Hindlimb muscle (tissue), 1 donor: ENCODE measurements at places on chromosomes 11 and 22. TPM values are rescaled to one million over a fixed set of nuclear protein-coding genes. Genes with fewer than 3 reads are reported as not detected.

GRCh38 chr11:62491571-62492329 is 54.9 kb downstream of the AHNAK start:
- no peak for DNase-seq

GRCh38 chr22:46730568-46731245 is 7.3 kb downstream of the CERK start:
- DNase-seq: no peak

GRCh38 chr11:122709039-122709760 is 53.7 kb downstream of the UBASH3B start:
- DNase-seq: no peak

DNA sequence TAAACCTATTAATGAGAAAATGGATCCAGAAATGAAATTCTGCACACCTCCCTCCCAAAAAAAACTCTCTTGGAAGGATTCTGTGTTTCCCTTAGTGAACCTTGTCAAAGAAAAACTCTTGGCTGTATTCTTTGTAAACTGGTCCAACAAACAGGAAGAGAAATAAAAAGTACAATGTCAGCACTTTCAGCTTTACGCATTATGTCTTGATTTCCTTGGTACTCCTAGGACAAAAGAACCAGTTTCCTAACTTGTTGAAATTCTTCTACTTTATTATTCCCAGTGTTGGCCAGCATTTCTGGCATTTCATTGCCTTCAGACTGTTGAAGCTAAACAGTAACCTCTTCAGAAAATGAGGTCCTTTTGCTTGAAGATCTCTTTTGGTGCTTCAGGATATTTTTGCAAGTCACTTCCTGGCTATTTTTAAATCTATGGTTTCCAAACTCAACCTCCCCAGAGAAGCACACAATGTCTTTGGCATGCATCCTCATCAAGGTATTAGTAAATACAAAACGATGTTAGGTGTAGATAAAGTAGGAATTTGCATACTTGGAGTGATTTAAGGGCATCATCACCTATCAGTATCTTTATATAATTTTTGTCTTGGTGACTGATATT is 342.7 kb downstream of the AASDHPPT start:
- DNase-seq: no peak

DNA sequence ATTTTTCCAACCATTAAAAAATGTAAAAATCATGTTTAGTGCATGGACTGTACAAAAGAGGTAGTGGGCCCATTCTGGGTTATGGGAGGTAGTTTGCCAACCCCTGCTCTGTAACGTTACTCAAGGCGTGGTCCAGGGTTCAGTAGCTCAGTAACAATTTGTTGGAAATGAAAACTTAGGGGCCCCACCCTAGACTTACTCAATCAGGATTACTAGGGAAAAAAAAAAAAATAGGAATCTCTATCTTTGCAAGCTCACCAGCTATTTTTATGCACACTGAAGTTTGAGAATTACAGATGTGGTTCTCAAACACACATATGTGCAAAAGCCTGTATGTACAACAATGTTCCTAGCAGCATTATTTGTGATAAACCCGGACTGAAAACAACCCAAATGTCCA is 17.3 kb upstream of the LMO2 start:
- no peak for DNase-seq

DNA sequence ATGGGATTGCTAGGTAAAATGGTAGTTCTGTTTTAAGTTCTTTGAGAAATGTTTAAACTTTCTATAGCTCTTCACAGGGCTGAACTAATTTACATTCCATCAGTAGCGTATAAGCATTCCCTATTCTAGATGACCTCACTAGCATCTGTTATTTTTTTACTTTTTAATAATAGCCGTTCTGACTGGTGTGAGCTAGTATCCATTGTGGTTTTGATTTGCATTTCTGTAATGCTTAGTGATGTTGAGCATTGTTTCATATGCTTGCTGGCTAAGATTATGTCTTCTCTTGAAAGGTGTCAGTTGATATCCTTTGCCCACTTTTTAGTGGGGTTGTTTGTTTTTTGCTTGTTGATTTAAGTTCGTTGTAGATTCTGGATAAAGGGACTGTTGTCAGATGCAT is 35.9 kb downstream of the MMP27 start:
- no peak for DNase-seq

GRCh38 chr22:49205483-49205800 is 622.2 kb downstream of the BRD1 start:
- no peak for DNase-seq

DNA sequence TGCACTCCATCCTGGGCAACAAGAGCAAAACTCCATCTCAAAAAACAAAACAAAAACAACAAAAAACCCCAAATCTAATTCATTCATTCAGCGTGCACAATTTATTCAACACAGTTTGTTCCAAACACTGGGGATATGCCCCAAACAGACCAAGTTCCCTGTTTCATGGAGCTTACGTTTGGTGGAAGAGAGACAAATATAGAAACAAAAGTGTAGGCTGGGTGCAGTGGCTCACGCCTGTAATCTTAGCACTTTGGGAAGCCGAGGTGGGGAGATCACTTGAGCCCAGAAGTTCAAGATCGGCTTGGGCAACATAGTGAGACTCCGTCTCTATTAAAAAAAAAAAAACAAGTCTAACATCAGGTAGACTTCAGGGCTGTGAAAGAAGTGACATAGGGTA is 52.4 kb downstream of the PTPRJ start:
- DNase-seq: no peak

- DNase-seq: no peak
Observed at GRCh38 chr11:13168271-13168670, 109.3 kb upstream of the BMAL1 start.

- DNase-seq: no peak
Observed at GRCh38 chr11:30477061-30477460, 109.1 kb downstream of the MPPED2 start.

DNA sequence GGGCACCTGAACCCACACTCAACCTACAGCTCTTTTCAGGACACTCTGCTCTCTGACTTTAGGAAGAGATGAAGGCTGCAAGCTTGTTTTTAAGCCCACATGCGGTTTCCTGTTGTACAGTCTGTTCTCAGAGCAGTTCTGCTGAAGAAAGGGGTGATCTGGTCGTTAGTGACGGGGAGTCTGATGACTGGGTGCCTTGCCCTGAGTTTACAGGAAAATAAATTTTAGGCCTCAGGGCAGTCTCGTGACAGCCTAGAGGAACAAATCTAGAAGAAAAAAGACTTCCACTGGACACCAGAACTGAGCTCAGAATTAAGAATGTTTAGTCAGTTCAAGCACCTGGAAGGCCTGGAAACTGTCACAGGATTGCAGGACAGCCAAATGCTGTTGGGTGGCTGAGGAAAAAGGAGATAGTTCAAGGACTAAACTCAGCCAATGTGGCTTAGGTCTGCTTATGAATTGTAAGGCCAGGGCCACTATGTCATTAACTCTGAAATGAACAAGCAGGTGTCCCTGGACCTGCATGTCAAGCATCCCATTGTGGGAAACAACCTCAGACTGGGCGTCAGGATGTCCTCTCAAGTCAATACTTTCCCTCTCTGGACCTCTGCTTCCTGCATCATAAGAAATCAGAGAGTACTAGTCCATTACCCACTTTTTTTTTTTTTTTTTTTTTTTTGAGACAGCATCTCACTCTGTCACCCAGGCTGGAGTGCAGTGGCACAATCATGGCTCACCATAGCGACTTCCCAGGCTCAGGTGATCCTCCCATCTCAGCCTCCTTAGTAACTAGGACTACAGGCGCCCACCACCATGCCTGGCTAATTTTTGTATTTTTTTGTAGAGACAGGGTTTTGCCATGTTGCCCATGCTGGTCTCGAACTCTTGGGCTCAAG is 5.7 kb downstream of the PIK3IP1 start:
- no peak for DNase-seq

- no peak for DNase-seq
Observed at GRCh38 chr11:118081241-118081958, 4.5 kb downstream of the TMPRSS4 start.

GRCh38 chr11:35714882-35715627 is 52.5 kb downstream of the TRIM44 start:
- no peak for DNase-seq

GRCh38 chr22:46791201-46791731 is 28.8 kb downstream of the TBC1D22A start:
- DNase-seq: no peak

DNA sequence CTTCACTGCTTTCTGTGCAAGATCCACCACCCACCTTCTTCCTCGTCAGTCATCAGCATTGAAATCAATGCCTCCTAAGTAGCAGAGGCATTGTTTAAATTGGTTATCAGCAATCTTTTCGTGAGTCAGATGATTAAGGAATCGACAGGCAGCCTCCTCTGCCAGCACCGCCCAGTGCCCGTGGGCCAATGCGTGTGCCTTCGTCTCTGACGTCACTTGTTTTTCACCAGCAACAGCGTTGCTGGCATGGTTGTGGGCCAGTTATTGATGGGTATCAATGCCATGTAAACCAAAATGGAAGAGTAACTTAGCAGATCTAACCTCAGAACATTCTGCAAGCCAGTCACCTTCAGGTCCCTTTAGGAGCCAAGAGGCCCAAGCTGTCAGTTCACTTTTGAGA is 69.6 kb downstream of the BARX2 start:
- no peak for DNase-seq

DNA sequence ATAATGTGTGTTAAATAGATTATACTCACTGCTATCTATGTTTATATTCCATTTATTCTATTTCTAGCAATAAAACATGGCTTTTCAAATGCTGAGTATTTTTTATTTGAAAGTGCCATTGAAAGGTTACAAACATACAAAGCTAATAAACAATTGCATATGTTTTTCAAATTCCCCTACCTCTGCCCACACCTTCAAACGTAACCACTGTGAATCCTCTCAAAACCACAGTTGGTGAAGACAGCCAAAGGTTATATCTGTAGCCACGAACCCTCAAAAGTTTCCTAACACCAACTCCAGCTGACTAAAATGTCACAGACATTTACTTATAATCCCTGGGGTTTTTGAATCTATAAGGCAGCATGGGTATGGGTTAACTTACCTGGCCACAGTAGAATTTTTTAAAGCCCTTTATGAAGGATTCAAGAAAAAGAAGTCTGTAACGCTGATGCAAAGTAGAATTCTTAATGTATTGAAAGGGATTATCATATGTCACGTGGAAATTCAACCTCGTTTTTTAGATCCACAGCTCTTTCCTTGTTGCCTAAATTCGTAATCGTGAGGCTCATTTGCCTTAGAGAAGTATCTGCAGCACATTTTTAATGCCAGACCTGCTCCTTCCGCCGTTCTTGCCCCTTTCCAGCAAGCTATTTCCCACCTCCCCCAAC is 122.5 kb upstream of the ZC3H12C start:
- DNase-seq: no peak

Gene MAPK8IP1
- polyA plus RNA-seq: 50.0 TPM

Gene FAM168A
- polyA plus RNA-seq: 24.2 TPM

Gene NXPE1
- polyA plus RNA-seq: not detected
